ENCODE measurements at places on chromosomes 7 and 10.

- DNase-seq: no peak
Measured at GRCh38 chr7:121957626-121958025, 84.7 kb downstream of the PTPRZ1 start.

GRCh38 chr7:154899862-154900261 is 103.1 kb downstream of the PAXIP1 start:
- DNase-seq: no peak

DNA sequence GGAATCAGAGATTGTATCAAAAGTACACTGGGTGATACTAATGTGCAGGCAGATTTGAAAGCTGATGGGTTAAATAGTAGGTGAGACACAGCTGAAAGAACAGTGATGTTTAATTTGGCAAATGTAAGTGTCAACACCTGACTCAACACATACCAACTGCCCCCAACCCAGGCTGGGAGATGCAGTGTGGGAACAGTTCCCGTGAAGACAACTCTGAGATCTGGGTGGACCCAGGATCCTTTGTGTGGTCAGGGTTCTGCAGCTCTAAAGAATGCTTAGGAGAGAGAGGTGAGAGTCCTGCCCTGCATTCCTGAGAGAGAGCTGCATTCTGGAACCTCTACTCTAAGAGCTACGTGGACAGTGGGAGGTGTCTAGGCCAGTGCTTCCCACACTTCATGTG is 479.7 kb downstream of the RPS24 start:
- no peak for DNase-seq

DNA sequence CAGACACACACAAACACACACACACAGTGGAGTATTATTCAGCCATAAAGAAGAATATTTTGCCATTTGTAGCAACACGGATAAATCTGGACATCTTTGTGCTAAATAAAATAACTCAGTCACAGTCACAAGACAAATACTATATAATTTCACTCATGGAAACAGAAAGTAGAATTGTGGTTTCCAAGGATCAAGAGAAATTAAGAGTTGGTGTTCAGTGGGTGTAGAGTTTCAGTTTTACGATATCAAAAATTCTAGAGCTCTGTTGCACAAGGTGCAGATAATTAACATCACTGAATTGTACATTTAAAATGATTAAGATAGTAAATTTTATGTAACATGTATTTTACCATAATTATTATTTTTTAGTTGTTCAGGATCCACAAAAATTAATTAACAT is 1235.0 kb downstream of the XPNPEP1 start:
- DNase-seq: no peak

DNA sequence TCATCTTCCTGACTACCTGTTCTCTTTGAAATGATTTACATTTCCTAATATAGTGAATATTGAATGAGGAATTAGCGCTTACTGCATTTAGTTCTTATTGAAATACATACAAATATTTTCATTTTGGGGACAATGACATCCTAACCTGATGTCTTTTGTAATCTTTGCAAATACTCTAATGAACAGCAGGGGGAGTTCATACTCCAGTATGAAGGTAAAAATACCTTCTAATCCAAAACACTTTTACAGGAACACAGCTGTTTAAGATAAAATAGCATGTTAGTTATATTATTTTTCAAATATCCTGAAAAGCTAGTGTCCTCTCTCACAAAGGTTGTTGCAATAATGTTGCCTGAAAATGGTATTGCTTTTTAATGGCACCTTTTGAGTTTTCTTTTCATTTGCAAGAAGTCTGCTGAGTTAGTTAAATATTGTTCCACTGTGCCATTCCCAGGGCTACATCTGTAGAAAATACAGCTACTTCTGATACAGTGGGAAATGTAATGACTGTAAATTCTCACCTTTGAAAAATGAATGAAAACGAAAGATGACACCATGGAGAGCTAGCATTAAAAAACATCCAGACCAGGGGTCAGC is 400.0 kb downstream of the PHF14 start:
- no peak for DNase-seq

GRCh38 chr7:84714765-84715164 is 472.1 kb downstream of the SEMA3D start:
- no peak for DNase-seq

DNA sequence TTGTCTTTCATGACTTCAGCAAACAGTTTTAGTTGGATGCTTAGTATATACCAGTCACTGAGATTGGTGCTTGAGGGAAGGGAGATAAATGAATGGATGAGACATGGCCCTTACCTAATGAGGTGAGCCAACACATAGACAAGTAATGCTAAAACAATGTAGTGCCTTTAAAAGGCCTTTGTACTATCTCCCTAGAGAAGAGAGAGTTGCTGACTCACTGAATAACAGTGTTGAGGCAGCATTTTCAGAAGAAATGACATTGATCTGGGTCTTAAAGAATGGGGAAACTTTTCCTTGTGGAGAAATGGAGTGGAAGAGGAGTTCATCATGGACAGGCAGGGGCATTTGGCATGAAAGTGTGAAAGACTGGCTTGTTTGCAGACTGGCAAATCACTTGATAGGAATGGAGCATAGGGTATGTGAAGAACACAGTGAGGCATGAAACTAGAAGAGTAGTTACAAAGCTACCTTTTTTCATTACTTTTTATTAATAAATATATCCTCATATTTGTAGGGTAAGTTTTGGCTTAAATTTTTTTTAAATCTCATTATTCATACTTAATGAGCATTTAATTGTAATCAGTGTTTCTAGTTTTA is 91.2 kb downstream of the KAT6B start:
- no peak for DNase-seq

DNA sequence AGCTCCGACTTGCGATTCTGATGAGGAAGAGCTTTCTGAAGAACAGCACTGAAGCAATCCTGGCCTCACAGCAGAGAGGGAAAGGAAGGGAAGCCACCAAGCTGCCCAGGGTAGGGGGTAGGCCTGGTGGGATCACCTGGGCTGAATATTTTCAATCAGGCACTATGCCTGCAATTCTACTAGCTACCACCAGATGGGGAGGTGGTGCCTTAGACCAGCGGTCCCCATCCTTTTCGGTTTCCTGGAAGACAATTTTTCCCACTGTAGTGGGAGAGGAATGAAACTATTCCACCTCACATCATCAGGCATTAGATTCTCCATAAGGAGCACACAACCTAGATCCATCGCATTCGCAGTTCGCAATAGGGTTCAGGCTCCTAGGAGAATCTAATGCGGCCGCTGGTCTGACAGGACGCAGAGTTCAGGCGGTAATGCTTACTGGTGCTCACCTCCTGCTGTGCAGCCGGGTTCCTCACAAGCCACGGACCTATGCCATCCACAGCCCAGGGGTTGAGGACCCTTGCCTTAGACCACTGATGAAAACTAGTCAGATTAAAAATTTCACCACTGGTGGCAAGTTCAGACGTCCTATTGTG is 2.7 kb downstream of the LRRC20 start:
- no peak for DNase-seq

GRCh38 chr10:114688786-114689185 is 30.7 kb upstream of the ABLIM1 start:
- no peak for DNase-seq

DNA sequence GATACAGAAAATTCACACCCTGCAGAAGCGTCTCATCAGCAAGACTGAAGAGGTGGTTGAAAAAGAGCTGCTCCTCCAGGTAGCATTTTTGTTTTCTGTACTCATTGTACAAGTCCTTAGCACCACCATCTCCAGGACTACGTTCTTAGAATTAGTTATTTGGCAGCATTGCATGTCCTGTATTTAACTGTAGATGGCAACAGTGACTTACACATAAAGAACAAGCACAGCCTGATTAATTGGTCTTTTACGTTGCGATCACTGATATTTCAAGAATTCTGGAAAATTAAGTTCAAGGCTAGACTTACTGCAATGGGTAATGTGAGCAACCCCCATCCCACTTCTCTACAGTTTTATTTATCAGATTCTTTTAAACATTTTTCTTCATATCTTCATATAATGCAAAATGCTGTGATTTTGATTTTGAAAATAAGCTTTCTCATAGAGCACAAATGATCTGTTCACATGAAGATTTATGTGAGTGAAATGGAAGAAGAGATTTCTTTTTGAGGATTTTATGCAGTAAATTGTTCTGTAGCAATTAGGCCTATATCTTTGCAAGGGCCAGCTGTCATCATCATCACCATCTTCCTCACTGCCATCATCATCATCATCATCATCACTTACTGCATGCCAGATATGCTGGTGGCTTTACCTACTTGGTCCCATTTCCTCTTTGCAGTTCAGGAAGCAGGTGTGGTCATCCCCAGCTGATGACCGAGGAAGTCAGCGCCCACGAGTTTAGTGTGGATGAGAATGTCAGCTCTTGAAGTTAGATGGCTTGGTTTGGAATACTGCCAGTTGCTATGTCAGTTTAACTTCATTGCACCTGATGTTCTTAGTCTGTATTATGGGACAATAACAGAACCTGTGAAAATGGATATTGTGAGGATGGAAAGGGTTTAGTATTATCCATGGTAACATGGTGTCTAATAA is 53.4 kb downstream of the CFAP58 start:
- peak; percentile 3 for DNase-seq

- no peak for DNase-seq
Measured at GRCh38 chr10:3980660-3981059, 195.7 kb upstream of the KLF6 start.
